ENCODE measurements at places on chromosomes 11 and 22.

DNA sequence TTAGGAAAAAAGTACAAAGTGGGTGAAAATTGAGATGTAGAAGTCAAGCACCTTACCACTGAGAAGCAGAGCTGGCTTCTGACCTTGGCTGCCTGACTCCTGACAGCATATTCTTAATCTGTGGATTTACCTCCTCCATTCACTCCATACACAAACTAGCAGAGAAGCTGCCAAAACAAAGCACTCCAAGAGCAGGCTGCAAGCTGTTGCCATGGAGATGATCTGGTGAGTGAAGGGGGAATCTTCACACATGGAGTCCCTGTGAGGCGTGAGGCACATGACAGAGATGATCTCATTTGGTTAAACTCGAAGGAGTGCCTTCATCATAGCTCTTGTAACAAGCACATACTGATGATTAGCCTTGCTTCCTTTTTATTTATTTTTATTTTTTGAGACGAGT is 16.1 kb downstream of the COMMD9 start:
- DNase-seq: no peak

DNA sequence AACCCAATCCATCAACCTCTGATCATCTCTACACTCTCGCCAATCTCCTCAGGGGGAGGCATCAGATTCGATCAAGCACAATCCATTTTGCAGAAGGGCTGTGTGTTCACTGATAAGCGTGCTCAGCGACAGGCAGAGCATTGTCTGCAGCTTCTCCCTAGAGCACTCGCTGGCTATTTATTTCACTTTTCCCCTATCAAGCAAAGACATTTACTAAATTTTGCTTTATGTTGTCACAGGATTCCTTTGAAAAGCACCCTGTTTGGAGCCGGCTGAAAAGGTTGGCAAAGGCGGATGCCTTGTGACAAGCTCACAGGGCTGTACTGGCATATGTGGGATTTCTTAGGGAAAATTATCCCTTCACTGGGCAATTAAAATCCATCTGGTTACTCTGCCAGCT is 1381.5 kb upstream of the TENM4 start:
- DNase-seq: no peak

DNA sequence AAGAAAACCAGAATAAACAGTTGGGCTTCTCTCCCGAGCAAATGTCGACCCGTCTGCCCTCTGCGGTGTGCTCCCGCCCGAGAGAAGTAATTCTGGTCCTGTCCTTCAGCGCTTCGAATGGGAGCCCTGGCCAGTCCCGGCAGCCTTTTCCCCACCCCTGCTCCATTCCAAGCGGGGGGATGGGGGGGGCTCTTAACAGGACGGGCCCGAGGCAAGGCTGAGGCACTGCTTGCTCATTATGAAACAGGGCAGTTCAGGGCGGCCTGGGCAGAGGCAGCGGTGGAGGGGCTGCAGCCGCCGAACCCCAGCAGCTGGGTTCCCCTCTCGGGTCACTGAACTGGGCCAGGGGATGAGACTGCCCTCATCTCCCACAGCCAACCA is 9.1 kb downstream of the BACE1-AS start:
- DNase-seq: no peak

DNA sequence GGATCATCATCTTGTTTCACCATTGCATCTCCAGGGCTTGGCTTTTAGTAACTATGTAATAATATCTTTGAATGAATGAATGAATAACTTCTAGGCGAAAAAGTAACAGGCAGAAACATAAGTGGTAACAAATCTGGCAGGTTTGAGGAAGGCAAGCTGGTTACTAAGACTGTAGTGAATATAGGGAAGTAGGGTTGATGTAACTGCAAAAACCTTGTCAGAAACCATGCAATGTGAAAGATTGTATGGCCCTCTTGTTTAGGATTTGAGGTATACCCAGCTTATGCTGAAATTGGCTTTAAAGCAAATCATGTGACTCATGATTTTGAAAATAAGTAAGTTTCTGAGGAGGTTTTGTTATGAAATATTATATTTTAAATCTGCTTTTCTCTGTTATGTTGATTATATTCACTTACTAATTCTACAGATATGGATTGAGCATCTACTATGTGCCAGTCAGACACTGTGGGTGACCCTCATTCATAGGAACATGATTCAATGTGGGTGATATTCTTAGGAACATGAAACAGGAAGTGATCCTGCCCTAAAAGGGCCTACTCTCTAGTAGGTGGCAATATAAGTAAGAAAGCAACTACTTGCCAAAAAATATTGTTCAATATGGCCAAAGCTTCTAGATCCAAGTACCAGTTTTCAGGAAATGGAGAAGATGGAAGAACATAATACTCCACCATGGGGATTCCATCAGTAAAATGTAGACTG is 115.5 kb upstream of the CCDC90B start:
- no peak for DNase-seq

DNA sequence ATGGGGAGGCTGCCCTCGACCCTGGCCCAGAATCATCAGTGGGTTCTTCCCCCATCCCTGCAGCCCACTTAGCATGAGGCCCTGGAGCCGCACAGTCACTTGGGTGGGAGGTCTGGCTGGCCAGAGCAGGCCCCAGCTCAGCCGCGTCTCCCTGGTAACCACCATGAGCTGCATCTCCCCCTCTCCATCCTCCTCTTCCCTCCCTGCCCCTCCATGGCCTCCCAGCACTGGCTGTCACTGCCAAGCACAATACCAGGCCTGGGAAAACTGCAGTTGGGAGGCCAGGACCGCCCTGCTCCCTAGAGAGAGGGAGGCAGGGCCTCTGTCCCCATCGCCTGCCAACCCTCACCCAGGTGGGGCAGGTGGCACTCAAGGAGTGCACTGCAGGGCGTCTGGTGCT is 8.0 kb downstream of the CSDC2 start:
- no peak for DNase-seq

GRCh38 chr11:29119116-29119515 is 897.7 kb downstream of the KCNA4 start:
- DNase-seq: no peak

- no peak for DNase-seq
Observed at GRCh38 chr22:50570861-50571260, 7.4 kb downstream of the CPT1B start.

GRCh38 chr11:79486242-79486984 is 45.6 kb upstream of the TENM4 start:
- no peak for DNase-seq

DNA sequence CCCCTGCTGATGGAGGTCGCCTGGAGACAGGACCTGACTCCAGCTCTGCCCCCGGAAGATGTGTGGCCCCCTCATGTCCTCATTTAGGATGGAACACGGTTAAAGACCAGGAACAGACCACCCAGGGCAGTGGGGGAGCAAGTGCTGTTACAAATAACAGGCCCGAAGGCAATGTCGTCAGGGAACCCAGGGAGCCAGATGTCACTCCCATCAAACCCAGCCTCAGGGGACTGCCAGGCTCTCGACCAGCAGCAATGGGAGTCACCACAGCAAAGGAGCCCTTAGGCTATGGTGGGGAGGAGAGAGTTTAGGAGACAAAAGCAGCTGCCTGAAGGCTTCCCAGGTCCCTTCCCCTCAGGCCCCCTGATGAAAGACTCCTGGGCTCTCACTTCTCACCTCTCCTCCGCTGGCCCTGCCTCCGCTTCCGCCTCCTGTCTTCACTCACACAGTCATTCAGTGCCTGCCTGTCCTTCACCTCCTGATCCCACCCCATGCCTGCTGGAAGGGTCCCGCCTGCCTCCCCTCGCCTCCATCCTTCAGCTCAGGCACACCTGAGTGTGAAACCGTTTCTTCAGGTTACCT is 4.4 kb downstream of the RPS19BP1 start:
- DNase-seq: no peak

- DNase-seq: no peak
Observed at GRCh38 chr11:96306933-96307775, 35.8 kb downstream of the MAML2 start.

GRCh38 chr11:111427471-111427912 is 48.4 kb upstream of the POU2AF1 start:
- DNase-seq: no peak

DNA sequence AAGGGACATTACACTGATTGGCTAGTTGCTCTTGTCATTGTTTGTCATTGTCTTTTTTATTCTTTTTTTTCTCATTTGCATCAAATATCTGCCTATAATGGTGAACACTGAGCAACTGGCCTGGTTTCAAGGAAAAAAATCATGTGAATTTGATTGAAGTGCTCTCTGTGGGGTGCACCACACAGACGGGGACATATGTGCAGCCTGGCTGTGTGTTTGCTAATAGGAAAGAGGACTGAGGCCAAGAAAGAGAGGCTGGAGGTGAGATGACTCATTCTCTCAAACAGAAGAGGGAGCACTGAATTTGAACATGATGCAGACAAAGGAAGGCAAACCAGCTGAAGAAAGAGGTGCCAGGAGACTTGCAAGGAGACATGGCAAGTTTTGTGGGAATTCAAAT is 684.9 kb upstream of the CCDC90B start:
- DNase-seq: no peak

GRCh38 chr22:44972363-44973083 is 37.3 kb downstream of the PHF21B start:
- DNase-seq: peak; percentile 19

DNA sequence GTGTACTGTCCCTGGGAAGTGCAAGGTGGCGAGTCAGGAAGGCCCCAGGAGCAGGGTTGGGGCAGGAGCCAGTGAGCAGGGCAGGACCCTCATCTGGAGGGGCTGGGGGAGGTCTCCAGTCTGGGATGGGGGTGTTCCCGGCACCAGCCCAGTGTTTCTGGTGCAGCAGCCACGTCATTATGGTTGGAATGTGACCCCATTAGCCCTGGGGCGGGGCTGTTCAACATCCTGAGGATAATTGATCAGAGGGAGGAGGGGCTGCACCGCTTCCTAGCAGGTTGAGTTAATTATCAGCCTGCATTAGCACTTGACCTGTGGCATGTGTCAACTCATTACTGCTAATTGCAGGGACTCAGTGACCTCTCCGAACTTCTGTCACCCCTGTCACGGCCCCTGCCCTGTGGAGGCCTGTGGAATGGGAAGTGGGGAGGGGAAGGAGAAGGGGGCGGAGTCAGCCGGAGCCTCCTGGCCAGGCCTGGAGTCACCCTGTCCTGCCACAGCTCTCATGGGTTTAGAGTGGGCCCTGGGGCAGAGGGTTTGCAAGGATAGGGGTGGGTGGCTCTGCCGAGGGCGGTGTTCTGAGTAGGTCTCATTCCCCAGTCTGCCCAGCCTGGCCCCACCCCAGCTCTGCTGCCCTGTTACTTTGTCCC is 52.8 kb upstream of the CCDC188 start:
- DNase-seq: no peak

DNA sequence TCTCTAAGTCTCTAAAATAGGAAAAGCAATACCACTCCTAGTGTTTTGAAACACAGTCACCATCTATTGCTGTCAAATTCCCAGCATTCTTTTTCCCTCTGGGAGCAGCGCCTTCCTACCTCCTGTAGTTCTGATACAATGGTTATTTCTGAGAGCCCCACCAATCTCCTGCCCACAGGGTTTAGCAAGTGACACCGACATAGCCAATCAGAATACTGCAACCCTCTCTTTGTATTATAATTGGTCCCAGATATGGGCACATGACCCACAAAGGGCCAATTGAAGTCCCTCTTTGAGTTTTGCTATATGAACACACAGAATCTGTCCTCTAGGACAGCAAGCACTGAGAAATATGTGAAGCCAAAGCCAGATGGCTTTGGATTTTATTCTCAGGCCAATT is 16.9 kb upstream of the ARHGAP42 start:
- DNase-seq: no peak

GRCh38 chr22:39170825-39171622 is 18.5 kb upstream of the CBX7 start:
- DNase-seq: peak; percentile 35

DNA sequence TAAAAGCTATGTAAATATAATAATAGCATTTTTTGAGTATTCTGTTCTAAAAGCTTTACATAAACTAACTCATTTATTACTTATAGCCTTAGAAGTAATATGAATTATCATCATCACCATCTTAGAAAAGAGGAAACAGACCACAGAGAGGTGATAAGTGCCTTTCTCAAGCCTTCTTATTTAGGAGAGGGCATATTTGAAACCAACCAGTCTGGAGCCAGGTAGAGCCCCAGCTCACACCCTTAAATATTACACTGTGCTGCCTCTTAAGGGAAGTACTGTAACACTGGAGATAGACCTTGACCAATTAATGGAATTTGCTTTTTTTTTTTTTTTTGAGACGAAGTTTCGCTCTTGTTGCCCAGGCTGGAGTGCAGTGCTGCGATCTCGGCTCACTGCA is 2.3 kb downstream of the BCO2 start:
- no peak for DNase-seq

GRCh38 chr11:108875134-108875533 is 210.3 kb downstream of the DDX10 start:
- no peak for DNase-seq

- DNase-seq: peak; percentile 9
Observed at GRCh38 chr11:64933935-64934681, 1.6 kb downstream of the GPHA2 start.

- DNase-seq: no peak
Observed at GRCh38 chr11:44192017-44192385, 96.5 kb downstream of the EXT2 start.

DNA sequence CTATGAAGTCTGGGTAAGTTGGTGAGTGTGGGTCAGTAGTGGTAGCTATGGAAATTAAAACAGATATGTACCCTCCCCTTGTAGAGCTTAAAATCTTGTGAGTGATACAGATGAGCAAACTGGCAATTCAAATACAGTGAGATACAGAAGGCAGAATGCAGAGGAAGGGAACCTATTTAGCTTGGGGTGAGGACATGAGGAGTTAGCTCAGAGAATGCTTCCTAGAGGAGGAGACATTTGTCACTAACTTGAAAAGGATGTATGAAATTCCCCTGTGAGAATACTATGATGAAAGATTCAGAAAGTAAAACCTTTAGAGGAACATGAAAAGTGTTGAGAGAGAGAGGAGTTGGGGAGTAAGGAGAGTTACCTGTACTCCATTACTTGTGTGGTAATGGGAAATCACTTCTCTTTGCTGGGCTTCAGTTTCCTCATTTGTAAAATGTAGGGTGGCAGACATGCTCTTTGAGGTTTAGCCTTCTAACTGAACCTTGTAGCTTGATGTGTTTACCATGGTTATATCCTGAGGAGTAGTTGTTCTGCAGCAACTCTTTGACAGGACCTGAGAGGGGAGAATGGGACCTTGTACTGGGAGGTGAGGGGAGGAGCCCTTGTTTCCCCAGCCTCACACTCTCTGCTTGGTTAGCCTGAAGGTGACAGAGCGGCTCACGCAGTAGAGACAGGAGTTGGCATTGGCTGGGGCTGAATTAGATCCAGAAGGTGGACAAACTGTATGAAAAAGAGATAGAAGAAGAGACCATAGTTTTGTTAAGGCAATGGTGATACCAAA is 17.9 kb downstream of the SWAP70 start:
- DNase-seq: peak; percentile 38

DNA sequence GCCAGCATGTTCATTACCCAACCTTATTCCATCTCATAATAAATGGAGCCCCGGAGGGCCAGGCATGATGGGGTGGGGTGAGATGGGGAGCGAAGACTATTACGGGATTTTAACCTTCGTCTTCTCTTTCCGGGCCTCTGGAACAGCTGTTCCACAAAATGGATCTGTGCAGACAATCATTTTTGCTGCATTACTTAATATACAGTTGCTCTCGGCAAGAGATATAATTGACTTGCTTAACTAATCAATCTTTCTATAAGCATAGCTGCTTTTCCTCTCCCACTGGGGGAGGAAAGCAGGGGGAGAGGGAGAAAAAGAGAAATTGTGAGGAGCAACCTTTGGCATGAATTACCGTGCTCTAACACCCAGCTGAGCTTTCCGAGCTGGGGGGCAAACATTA is 440.4 kb downstream of the BUD13 start:
- no peak for DNase-seq

GRCh38 chr11:116500947-116501602 is 271.7 kb downstream of the BUD13 start:
- no peak for DNase-seq

GRCh38 chr11:75715688-75716087 is 1.9 kb upstream of the MOGAT2 start:
- DNase-seq: no peak
